A549 treated with DMSO at 1 μM for 4 hours (cell line): ENCODE measurements at places on chromosomes 7 and 10. TPM values are rescaled to one million over a fixed set of nuclear protein-coding genes. Genes with fewer than 3 reads are reported as not detected.

The AKR1C1 gene
- 439 to 635 TPM (median 596 TPM) in 5 replicates for total RNA-seq

The CYP3A7 gene
- total RNA-seq: not detected in 5 replicates

The ZNF736 gene
- 0.01 to 0.10 TPM (median 0.02 TPM) in 4 of 5 replicates, not detected in the other for total RNA-seq

The IL15RA gene
- total RNA-seq: 3.5 to 4.4 TPM (median 4.1 TPM) in 5 replicates

The TAS2R38 gene
- total RNA-seq: not detected in 5 replicates

The SAMD9L gene
- 0.68 to 1.4 TPM (median 0.90 TPM) in 5 replicates for total RNA-seq

The ITIH5 gene
- 0.08 to 0.14 TPM (median 0.10 TPM) in 5 replicates for total RNA-seq

The PLAU gene
- total RNA-seq: 142 to 163 TPM (median 157 TPM) in 5 replicates

The PRPS1L1 gene
- total RNA-seq: not detected in 5 replicates

The SPDYE6 gene
- not detected in 5 replicates for total RNA-seq

The MSMB gene
- total RNA-seq: not detected in 5 replicates

The YKT6 gene
- total RNA-seq: 110 to 128 TPM (median 123 TPM) in 5 replicates

The SPDYE1 gene
- total RNA-seq: not detected in 5 replicates

The VAX1 gene
- 1.3 to 1.9 TPM (median 1.5 TPM) in 5 replicates for total RNA-seq

The SPAM1 gene
- total RNA-seq: not detected in 5 replicates

The OPN4 gene
- total RNA-seq: not detected in 5 replicates

The CPA2 gene
- 0.11 to 0.44 TPM in 2 of 5 replicates, not detected in the others for total RNA-seq

The ADRA2A gene
- total RNA-seq: 0.02 to 0.04 TPM in 2 of 5 replicates, not detected in the others

The TFEC gene
- total RNA-seq: 0.07 TPM in 1 of 5 replicates, not detected in the others
